Fibroblast of lung (primary cell): ENCODE measurements at places on chromosomes 13 and 19.

DNA sequence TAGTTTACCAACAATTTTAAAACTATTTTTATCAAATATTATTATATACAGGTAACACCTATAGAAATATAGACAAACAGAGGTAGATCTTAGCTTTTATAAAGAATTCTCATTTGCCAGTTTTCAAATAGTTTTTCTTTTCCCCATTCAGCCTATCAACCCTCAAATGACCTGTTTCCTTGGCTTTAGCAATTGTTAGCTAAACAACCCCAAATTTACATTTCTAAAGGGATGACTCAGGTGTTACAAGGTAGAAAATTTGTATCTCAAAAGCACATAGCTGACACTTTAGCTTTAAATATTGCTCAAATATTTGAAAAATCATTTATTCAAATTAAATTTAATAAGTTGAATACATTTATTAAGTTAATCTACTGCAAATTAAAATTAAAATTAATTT lies 1207.2 kb downstream of the SLITRK1 start:
- DNase-seq = no peak

DNA sequence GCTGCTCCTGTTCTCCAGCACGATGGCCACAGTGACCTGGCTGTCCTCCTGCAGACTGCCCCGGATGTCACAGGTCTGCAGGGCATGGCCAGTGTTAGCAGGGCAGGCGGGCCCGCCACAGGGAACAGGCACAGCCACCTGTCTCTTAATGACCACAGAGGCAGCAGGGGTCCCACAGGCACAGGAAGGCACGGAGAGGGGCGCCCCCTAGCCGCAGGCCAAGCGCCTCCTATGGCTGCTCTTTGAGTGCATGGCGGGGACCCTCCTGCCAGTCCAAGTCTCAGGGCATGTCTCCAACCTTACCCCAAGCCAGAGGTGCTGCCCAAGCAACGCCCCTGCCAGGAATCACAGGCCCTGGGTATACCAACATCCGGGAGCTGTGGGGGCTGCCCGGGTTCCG lies 14.1 kb downstream of the IZUMO4 start:
- DNase-seq = no peak

DNA sequence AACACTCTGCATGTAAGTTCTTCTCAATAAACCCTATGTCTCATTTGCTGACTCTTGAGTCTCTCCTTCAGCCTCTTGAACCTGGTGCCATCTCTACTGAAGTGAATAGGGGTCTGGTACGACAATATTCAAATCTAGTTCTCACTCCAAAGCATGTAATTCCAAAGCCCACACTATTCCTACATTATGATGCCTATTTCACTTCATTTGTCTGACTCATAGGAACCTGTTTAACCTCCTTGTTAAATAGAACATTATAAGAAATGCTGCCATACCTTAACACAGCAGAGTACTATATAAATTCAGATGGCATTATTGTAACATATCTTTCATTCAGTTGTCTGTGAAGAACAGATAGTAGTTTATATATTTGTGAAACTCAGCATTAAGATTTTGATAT lies 67.1 kb downstream of the STARD13 start:
- DNase-seq = no peak

DNA sequence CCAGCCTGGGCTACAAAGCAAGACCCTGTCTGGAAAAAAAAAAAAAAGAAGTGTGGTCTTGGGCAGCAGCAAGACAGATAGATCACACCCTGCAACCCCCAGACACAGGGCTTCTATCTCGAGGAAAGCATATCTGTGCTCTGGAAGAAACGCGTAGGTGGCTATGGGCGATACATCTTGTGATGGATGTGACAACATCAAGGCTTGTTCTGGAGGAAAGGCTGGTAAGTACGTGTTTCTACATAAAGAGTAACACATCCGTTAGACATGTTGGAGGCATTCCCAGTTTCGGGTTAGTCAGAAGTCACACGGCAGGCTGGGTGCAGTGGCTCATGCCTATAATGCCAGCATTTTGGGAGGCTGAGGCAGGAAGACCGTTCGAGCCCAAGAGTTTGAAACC lies 6.6 kb upstream of the DHDH start:
- peak; percentile 98 for DNase-seq

GRCh38 chr13:21813844-21814243 lies 143.0 kb downstream of the FGF9 start:
- DNase-seq = no peak

DNA sequence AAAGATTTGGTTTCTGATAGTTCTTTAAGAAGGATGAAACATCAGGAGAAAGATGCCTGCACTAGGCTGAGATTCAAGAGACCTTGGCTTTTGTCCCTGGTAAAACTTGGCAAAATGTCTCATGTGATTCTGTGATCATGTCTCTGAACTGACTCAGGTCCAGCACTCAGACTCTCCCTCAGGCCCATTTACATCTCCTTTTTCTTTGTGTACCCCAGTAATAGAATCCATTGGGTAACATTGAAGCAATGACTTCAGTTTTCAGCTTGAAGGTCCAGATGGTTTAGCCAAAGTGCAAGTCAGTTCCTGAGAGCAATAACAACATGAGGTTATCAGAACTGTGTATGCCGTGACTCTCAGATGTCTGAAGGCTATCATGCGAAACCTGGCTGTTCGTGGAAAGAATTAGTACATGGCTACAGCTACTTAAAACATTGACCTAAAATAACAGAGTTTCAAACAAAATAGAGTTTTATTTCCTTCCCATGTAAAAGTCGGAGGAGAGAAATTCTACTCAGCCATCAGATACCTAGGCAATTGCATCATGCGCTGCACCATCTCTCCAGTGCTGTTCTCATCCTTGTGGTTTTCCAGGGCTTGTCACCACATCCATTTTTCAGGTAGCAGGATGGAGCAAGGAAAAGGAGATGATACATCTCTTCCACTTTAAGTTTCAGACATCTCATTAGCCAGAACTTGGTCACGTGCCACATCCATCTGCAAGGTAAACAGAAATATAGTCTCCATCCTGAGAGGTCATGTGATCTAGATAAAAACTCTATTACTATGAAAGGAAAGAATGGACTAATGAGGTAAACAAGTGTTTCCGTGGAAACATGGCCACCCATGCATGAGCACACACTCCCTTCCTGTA lies 117.3 kb downstream of the POSTN start:
- peak; percentile 99 for DNase-seq

- DNase-seq = peak; percentile 36
These were observed 308.8 kb upstream of the PCDH9 start for GRCh38 chr13:67538906-67539305.

- no peak for DNase-seq
These were observed 36.2 kb downstream of the KPNA3 start for GRCh38 chr13:49756263-49756662.
